HAP-1 (cell line): ENCODE measurements at places on chromosomes 5 and 9.

DNA sequence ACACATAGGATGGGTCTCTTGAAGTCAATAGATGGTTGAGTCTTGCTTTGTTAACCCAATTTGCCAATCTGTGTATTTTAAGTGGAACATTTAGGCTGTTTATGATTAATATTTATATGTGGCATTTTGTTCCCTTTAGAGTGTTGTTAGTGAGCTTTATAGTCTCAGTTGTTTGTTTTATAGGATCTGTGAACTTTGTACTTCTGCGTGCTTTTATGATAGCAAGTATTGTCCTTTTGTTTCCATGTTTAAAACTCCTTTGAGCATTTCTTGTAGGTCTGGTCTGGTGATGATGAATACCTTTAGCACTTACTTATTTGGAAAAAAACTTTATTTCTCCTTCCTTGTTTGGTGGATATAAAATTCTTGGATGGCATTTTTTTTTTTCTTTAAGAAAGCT lies 23.8 kb downstream of the SELENOP start:
- DNase-seq: no peak

- no peak for DNase-seq
Measured at GRCh38 chr5:86716121-86716520, 98.4 kb downstream of the COX7C start.

DNA sequence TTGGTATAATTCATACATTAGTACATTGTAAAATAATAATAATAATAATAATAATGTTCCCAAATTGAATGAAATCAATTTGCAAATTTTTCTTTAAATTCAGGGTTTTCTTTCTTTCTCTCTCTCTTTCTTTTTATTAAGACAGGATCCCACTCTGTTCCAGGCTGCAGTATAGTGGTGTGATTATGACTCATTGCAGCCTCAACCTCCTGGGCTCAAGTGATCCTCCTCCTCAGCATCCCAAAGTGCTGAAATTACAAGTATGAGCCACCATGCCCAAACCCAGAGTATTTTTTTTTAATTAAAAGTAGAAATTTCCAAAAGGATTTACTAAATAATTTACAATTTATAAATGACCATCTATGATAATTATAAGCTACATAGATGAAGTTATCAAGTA lies 117.7 kb downstream of the HOMER1 start:
- no peak for DNase-seq

GRCh38 chr5:167392240-167392639 lies 899.2 kb upstream of the WWC1 start:
- DNase-seq: no peak

GRCh38 chr9:78118742-78119473 lies 87.3 kb upstream of the GNAQ start:
- DNase-seq: no peak

DNA sequence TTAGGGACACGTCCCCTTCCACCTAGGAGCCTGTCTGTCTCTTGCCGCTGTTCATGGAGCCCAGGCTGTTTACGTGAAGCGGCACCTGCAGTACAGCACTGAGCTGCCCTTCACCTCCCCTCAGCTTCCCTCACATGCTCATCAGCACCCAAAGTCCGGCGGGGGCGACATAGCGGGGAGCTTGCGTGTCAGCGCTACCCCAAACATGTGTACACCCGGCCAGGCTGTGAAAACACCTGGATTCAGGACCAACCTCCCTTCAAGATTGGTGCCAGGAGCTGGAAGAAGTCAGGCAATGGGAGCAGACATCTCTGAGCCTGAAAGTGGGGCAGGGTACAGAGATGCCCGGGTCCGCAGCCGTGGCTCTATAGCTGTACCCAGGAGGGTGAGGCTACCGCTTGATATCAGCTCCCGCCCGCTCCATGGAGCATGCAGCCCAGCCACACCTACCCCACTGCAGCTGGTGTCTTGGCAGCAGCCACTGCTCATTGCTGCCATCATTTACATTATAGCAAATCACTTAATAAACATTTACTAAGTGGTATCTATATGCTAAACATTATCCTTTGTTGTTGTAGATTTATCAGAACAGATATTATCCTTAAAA lies 712.1 kb downstream of the CDH9 start:
- DNase-seq: no peak

DNA sequence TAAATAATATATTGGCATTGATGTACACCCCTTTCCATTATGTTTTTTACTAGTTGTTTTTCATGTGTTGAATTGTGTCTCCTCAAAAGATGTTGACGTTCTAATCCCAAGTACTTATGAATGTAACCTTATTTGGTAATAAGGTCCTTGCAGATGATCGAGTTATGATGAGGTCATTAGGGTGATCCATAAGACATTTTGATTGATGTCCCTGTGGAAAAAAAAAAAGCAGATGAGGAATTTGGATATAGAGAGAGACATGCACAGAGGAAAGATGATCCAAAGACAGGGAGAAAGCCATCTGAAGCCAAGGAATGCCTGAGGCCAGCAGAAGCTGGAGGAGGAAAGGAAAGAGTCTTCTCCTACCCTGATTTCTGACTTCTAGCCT lies 632.7 kb downstream of the TLR4 start:
- no peak for DNase-seq

DNA sequence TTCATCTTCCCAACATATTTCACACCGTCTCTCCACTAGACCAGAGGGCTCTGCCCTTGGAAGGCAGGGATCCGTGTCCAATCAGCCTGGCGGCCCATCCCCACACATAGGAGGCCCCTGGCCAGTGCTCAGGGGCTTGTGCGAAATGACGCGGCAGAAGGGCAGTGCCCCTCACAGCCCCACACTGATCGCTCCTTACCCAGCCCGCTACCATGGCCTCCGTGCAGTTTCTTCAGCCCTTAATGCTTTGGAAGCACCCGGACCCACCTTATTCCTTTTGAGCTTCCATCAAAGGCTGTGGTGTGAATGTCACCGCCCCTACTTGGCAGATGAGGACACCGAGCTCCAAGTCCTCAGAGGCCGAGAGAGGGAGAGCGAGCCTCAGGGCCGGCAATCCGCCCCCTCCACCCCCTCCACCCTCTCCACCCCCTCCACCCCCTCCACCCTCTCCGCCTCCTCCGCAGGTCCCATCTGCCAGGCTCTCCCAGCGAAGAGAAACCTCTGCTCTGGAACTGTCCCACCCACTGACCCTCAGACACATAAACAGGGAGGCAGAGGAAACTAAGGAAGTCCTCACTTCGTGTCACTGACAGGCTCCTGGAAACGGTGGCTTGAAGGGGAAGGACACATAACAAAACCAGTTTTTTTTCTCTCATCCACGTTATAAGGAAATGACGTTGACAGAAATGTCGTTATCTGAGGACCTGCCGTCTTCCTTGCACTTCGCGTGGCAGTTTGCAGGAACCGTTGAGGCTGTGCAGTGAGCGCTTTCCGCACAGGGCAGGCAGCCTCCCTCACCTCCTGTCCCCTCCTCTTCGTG lies 13.9 kb downstream of the QSOX2 start:
- no peak for DNase-seq

- no peak for DNase-seq
Measured at GRCh38 chr9:130663258-130663976, 977 bp upstream of the PRDM12 start.

- DNase-seq: no peak
Measured at GRCh38 chr5:11064763-11065450, 303.9 kb upstream of the DAP start.

DNA sequence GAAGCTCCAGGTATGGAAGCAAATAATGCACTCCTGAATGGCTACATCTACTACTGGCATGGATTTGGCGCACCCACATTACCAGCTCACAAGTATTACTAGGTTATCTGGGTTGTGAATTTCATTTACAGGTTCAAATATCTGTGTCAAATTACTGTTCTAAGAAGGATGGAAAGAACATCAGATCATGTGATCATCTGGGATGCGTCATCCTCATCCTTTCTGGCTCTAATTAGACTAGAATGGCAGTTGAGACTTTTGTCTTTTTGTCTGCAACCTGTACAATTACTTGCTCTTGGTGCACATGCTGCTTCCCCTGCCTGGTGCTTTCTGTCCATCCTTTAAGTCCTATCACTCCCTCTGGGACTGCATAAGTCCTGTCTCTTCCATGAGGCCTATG lies 64.1 kb downstream of the PJA2 start:
- no peak for DNase-seq

GRCh38 chr5:9919306-9920030 lies 289.3 kb upstream of the TAS2R1 start:
- DNase-seq: no peak

- no peak for DNase-seq
Measured at GRCh38 chr9:8838136-8838535, 1038.6 kb upstream of the DMAC1 start.

DNA sequence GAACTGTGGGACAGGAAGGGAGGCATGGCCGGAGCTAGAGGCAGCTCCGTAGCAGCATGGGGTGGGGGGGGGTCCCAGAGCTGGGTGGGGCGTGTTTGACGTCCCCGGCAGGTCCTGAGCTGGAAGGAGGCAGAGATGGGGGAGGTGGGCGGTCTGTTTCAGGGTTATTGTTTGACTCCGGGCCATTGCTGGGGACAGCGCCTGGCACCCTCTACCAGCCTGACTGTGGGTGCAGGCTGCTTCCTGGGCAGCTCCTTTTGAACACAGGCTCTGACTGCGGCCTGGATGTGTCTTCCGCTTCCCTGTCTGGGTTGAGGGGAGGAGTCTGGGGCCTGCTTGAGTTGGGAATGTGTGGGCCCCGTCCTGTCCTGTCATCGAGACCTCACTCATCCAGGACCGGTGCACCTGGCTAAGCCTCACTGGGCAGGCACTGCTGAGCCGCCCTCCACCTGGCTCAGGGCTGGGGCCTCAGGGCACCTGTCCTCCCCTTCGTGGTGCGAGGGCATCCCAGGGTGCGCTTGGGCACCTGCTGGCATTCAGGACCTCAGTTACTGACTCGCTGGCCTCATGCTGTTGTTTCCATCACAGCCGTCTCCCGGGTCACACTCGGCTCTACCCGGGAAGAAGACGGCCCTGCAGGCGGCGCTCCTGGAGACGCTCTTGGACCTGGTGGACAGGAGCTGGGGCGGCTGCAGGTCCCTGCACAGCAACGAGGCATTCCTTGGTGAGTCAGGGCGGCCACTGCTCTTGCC lies 26.5 kb downstream of the CEP72 start:
- no peak for DNase-seq

DNA sequence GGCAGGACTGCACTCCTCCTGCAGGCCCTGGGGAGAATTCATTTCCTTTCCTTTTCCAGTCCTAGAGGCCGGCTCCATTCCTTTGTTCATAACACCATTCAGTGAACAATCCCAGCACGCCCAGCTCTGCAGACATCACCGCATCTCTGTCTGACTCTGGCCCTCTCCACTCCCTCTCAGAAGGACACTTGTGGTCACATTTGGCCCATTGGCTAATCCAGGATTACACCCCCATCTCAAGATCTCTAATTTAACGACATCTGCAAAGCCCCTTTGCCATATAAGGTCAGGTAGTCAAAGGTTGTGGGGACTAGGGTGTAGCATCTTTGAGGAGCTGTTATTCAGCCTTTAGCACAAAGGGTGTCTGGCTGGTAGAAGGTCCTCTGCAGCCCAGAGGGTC lies 185.0 kb upstream of the DAP start:
- DNase-seq: no peak

- DNase-seq: no peak
Measured at GRCh38 chr9:134187110-134187531, 22.8 kb upstream of the RNU6ATAC start.

- DNase-seq: no peak
Measured at GRCh38 chr9:134458207-134459108, 132.2 kb downstream of the RXRA start.

GRCh38 chr5:74801941-74802340 lies 34.9 kb downstream of the NSA2 start:
- no peak for DNase-seq

GRCh38 chr5:15521381-15522186 lies 21.6 kb downstream of the FBXL7 start:
- DNase-seq: peak; percentile 29

- no peak for DNase-seq
Measured at GRCh38 chr9:134655101-134655500, 13.5 kb downstream of the COL5A1 start.

GRCh38 chr5:173907686-173908371 lies 19.7 kb downstream of the CPEB4 start:
- no peak for DNase-seq

- DNase-seq: no peak
Measured at GRCh38 chr5:172786736-172787462, 15.9 kb upstream of the DUSP1 start.

GRCh38 chr5:169164481-169164925 lies 136.4 kb downstream of the SLIT3 start:
- peak; percentile 35 for DNase-seq

GRCh38 chr5:126847826-126848251 lies 70.9 kb downstream of the LMNB1 start:
- DNase-seq: no peak

- DNase-seq: no peak
Measured at GRCh38 chr5:56307714-56308333, 74.7 kb upstream of the ANKRD55 start.

GRCh38 chr5:98187945-98188344 lies 585.5 kb upstream of the RGMB start:
- DNase-seq: no peak

DNA sequence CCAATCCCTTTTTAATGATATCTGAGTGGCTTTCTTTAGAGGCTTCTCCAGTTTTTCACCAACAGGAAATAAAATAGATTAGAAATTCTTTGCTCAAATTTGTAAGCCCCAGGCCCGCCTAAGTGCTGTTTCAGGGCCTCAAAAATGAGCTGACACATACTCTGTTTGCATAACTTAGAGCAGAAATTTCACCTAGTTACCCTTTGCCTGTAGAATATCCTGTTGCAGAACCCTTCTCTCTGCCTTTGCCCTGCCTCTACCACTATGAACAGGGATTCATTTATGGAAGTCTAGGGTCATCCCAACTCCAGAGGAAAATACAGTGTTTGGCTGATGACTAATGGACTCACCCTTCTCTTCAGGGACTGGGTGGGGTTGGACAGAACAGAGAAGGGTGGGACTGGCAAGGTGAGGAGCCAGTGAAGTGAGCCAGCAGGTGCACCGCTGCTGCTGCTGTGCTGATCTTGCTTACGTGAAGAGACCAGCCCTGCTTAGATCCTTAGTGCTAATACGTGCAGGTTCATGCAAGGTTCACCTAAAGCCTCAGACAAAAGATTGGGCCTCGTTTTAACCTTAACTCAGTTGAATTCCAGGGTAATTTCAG lies 22.8 kb downstream of the OSTF1 start:
- no peak for DNase-seq

- DNase-seq: no peak
Measured at GRCh38 chr5:116358911-116359418, 215.7 kb downstream of the SEMA6A start.

- no peak for DNase-seq
Measured at GRCh38 chr5:68543212-68543611, 327.7 kb downstream of the PIK3R1 start.
